ENCODE measurements at places on chromosomes 5 and 9.

DNA sequence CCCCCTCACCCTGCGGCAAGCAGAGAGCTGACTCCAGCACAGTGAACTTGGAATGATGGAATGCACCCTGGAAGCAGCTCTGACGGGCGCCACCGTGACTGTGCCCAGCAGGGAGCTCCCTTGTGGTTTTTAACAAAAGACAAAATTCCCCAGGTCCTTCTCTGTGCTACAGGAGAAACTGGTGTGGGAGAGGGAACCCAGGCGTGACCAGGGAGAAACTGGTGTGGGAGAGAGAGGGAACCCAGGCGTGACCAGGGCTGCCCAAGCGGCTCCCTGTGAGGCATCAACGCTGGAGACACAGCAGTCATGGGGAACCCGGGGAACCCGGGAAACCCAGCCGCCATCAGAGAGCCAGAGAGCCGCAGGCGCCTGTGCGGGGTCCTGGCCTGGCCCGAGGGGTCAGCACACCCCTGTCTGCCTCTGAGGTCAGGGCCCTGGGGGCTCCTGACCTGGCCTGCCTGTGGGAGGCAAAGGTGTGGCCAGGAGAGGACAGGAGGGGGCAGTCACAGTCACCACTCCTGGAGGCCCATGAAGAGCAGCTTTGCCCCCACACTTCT, 3.1 kb upstream of the AHRR start:
- no peak for DNase-seq

GRCh38 chr9:129283291-129283691, 105.2 kb upstream of the IER5L start:
- no peak for DNase-seq

GRCh38 chr5:4019841-4020240, 424.2 kb downstream of the IRX1 start:
- no peak for DNase-seq

- no peak for DNase-seq
These were observed 2212.2 kb upstream of the ACO1 start for GRCh38 chr9:30172206-30172605.

- no peak for DNase-seq
These were observed 74.7 kb upstream of the IL17B start for GRCh38 chr5:149453618-149454415.
